ENCODE measurements at places on chromosomes 1 and 21. TPM values are rescaled to one million over a fixed set of nuclear protein-coding genes. Genes with fewer than 3 reads are reported as not detected.

The AIM2 gene
- not detected for total RNA-seq

The TBX19 gene
- total RNA-seq = 0.68 TPM

The CFAP74 gene
- total RNA-seq = 0.07 TPM

The ALG14 gene
- total RNA-seq = 10.0 TPM

The HTR6 gene
- not detected for total RNA-seq

The PPP2R5A gene
- 24.2 TPM for total RNA-seq

The PLA2G5 gene
- total RNA-seq = not detected

DNA sequence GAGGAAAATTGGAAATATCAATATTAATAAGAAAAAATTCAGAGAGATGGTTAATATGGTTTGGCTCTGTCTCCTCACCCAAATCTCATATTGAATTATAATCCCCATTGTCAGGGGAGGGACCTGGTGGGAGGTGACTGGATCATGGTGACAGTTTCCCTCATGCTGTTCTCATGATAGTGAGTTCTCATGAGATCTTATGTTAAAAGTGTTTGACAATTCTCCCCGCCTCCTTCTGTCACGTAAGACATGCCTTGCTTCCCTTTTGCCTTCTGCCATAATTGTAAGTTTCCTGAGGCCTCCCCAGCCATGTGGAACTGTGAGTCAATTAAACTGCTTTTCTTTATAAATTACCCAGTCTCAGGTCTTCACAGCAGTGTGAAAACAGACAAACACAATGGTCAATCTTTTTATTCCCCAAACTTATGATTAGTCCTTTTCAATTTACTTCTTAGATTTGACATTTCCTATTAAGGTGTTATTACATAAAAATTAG is 11.0 kb downstream of the EGLN1 start:
- no peak for DNase-seq

- DNase-seq = no peak
Observed at GRCh38 chr21:33296156-33296555, 28.6 kb upstream of the IFNAR1 start.

DNA sequence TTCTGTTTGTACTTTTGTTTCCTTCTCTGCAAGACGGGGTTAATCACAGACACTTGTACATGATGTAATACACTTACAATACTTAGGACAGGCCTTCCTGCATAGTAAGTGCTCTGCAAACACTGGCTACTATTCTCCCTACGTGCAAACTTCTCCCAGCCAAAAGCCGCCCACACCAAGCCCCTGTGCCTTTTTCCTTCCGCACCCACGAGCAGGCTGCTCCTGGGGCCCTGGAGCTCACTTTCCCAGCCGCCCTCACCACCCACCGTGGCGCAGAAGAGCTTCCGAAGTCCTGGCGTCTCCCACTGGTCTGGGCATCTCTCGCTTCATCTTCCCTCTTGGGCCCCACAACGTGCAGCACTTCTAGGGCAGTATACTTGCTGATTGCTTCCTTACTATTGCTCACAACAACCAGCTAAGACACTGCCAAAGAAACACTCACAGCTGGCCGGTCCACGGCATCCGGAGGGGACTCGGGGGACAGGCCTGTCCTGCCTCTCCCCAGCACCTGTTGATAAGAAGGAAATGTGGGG is 22.5 kb upstream of the GPR157 start:
- no peak for DNase-seq

DNA sequence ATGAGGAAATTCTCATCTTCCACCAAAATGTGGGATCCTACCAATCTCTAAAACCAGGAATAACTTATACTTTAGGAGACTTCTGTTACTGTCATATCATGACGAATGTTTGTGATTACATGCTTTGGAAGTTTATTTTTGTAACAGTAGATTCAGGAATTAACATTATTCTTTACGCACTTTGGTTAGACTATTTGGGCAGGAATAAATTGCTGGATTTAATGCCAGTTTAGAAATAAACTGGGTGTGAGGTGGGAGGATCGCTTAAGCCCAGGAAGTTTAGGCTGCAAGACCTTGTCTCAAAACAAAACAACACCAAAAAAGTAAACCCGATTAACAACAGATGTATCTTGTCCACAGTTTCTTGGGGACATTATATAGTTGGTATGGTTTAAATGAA is 52.1 kb downstream of the MIGA1 start:
- no peak for DNase-seq

GRCh38 chr1:12477936-12478611 is 139.9 kb downstream of the DHRS3 start:
- DNase-seq = peak; percentile 96

DNA sequence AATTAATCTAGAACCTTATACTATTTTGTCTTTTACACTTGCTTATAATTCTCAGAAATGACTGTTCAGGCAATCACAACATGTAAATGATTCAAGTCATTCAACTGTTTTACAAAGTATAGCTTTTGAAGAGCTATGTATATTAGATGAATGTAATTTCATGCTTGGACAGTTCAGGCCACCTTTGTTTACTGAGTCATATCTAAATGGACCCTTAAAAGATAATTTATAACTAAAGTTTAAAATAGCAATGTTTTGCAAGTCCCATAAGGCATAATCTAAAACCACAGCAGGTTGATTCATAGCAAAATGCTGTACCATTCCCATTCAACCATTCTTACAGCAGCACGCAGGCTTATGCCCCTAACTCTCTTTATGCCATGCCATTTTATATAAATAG is 64.8 kb downstream of the PIK3R3 start:
- no peak for DNase-seq

DNA sequence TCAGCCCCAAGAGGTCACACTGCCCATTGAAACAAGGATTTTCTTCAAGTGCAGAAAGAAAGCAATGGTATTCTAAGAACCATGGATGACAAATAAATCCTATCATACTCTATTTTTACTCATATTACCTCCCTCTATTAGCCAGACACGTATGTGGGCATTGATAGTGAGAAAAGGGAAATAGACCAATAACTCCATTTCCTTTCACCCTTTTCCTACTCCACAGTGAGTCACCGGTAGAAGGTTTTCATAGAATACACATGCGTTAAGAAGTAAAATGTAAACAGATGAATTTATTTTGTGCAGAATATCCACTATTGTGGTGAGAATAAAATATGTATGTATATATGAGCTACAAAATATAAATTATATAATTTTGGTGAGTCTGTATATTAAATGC is 568.9 kb upstream of the ADGRL4 start:
- no peak for DNase-seq

GRCh38 chr1:244302876-244303609 is 148.7 kb downstream of the ADSS2 start:
- DNase-seq = peak; percentile 72

- DNase-seq = no peak
Observed at GRCh38 chr1:41277371-41277975, 35.4 kb upstream of the SCMH1 start.

GRCh38 chr21:34779860-34780259 is 111.1 kb downstream of the CLIC6 start:
- DNase-seq = no peak

- peak; percentile 77 for DNase-seq
Observed at GRCh38 chr1:228013935-228014930, 7.4 kb downstream of the WNT3A start.

DNA sequence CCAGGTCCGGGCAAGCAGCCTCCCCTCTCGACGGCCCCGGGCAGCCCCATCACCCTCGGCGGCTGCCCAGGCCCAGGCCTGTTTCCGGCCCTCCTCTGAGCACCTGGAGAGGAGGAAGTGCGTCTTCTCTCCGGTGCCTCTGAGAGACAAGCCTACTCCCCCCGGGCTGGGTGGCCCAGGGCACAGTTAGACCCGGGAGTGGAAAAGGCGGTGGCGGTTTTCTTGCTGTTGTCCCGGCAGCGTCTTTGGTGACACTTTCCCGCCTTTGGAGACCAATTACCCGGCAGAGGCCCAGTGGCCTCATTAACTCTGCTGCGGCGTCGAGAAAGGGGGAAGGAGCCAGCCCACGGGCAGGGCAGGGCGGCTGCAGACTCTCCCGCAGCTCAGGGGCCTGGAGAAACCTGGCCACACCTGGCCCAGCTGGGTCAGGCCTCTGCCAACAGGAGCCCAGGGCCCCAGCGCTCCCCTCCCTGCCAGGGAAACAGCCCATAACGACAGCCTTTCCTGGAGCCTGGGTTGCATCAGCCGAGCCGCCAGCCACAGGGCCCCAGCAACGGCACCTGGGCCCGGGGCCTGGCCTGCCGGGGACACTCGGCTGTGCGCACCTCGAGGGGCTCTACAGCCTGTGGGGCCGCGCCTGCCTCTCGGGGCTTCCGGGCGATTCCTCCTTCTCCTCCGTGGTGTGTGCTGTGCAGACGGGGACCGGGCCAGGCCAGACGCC is 28.4 kb upstream of the C1orf159 start:
- DNase-seq = no peak

DNA sequence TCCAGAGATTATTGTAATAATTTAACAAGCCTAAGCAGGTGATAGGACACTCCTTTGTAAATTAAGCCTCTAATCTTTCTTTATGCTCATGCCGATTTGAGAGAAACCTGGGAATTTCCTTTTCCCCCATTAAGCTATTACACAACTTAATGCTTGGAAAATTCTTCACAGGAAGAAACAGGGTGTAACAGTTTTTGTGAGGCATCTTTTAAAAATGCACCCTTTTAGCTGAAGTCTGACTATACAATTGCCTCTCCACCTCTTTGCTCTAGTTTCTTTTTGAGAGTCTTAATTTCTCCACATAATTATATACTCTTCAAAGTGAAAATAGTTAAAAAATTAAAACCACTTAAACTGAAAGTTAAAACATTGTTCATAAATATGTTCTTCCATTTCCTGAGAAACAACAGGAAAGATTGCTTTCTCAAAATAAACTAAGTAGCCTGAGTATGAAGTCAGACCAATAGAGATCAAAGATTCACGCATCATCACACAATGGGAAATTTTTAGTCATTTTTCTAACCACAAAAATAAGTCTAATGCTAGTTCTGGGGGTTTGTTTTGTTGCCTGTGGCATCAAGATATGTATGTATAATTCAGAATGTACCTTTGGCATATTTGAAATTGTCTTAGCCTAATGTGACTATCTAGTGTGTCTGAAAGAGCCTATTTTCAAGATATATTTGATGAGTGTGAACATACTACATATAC is 34.7 kb downstream of the LRRC8D start:
- DNase-seq = peak; percentile 74

DNA sequence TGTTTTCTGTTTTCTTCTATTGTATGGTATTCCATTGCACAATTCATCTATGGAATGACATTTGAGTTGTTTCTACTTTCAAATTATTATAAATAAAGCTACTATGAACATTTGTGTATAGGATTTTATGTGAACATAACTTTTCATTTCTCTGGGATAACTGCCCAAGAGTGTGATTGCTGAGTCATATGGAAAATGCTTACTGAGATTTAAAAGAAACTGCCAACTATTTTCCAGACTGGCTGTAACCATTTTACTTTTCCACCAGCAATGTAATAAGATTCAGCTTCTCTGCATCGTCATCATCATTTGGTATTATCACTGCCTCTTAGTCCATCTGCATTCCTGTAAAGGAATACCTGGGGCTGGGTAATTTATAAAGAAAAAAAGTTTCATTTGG is 779.6 kb upstream of the PRMT6 start:
- DNase-seq = no peak

- DNase-seq = peak; percentile 59
Observed at GRCh38 chr1:42322577-42322976, 12.5 kb downstream of the FOXJ3 start.

DNA sequence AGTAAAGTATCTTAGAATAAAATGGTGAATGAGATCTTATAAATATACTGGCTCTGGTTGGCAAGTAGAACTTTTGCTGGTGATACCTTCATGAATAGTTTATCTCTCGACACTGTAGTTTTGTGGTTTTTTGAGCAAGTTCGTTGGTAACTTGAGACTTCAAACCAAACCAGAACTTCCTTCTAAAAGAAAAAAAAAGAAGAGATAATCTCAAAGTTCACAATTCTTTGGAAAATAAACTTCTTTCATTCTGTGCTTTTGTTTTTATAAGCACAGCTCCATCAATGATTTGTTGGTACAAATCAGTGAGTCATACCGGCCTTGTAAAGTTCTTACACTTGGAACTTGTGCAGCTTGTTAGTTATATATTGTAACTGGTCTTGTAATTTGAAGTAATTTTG is 2.3 kb downstream of the HIPK1 start:
- DNase-seq = no peak

DNA sequence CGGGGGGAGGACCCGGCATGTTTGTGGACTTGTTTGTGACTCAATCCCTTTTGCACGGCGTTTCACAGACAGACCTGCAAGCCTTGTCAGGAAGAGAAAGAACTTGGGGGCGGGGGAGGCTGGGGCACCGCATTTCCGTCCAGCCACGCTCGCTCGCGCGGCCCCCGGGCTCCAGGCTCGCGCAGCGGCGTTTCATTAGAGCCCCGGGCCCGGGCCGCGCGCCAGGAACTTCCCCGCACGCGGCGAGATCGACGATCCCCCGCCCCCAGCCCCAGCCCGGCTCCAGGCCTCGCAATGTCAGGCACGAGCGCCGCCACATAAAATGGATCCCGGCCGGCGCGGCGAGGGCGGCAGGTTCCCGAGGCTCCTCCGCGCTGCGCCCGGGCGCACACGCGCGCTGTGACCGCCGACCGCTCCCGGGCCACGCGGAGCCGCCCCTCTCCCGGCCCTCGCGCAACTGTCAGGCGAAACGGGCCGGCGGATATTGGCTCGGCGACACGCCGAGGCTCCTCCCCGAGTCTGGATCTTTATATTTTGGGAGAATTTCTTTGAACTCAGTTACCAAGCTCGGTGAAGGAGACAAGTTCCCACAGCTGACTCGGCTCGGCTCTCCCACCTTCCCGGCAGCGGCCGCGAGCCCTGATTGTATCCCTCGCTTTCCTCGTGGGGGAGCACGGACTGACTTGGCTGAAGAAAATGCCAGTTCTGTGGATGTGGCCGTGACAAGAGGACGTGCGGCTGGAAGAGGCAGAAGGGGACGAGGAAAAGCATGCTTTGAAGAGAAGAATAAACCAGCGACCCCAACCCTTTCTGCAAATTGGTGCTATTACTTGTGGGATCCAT is at the start of gene KIF26B:
Gene KIF26B, plus strand, starts transcription at position 557 of the 843 bp plus-strand sequence. CDS start 440 bp downstream, outside the sequence.
- peak; percentile 67 for DNase-seq

DNA sequence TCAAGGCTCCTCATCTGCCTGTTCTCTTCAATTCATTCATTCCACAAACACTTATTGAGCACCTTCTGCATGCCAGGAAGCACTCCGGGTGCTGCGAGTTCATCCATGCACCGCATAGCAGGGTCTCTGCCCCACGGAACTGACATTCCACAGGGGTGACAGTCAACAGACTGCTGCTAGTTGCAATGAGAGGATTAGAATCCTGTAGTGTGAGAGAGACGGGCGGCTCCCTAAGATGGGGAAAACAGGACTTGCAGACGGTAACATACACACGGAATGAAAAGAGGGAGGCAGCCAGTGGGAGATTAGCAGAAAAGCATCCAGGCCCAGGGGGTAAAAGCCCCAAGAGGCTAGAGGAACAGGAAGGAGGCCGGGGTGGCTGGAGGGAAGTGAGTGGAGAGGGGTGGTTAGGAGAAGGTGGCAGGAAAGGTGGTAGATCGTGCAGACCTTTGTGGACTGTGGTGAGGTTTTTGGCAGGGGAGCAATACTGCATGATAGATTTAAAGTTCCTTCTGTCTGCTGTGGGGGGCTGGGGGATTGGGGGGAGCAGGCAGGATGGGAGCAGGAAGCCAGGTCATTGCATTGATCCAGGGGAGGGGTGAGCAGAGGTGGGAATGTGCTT is 6.6 kb downstream of the TNFRSF8 start:
- no peak for DNase-seq

Data from mammary epithelial cell (primary cell).